CD4-positive, alpha-beta memory T cell (primary cell): ENCODE measurements at places on chromosomes 5 and 9. TPM values are rescaled to one million over a fixed set of nuclear protein-coding genes. Genes with fewer than 3 reads are reported as not detected.

Gene FAM219A
- 1.4 TPM for polyA plus RNA-seq

Gene GABRP
- polyA plus RNA-seq, result not detected

Gene BARHL1
- polyA plus RNA-seq, result not detected

GRCh38 chr9:73738741-73739530 lies 587.3 kb downstream of the ANXA1 start:
- no peak for DNase-seq

DNA sequence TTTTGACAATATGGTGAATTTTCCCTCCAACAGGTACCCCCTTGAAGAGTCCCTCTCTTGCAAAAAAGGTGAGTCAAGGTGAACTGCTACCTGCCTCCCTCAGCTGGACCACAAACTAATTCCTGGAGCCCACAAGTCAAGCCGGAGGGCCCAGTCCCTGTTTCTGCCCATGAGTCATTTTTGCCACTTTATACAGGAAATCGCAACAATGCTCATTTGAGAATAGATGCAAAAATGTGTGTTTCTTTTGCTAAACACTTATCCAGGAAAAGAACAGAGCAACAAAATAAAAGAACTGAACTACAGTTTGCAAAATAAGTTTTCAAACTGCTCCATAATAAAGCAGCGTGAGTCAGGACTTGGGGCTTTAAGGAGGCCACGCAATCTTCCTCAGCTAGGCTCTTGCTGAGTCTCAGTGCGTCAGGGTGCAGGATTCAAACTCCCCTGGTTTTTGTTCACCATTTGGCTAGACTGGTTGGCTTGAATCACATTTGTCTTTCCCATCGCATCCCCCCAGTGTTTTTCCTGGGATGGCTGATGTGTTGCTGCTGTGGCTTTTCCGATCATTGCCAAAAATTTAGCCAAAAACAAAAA lies 102.7 kb downstream of the GOLPH3 start:
- DNase-seq, result no peak

DNA sequence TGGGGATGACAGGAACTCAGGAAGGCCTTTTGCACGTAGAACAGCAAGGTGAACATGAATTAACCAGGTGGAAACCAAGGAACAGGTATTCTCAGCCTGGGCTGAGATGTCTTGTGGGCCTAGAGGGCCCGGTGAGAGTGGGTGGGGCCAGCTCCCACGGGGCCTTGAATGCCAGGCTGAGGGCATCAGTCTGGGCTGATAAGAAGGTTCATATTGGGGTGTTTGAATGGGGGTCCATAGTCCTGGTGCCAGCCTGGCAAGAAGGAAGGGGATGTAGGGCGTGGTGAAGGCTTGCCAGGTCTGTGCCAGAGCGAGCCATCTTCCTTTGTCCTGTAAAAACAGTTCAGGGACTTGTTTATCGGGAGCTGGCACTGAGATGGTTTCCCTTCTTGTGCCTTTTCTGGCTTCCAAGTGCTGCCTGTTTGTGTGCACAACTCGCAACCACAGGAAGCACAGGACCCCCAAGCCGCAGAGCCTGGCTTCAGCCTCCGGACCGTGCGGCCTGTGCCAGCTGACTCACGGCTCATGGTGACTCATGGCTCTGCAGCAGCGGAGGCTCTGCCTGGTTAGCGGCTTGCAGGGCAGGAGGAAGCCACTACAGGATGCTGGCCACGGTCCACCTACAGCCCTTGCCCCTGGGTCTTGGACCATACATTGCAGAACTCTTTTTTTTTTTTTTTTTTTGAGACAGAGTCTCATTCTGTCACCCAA lies 2.4 kb downstream of the CARD19 start:
- no peak for DNase-seq
